ENCODE measurements at places on chromosomes 7 and 10. TPM values are rescaled to one million over a fixed set of nuclear protein-coding genes. Genes with fewer than 3 reads are reported as not detected.

The PRSS37 gene
- total RNA-seq = not detected

The TRPV5 gene
- total RNA-seq = 0.10 TPM

The SLC13A4 gene
- total RNA-seq = 0.10 TPM

The FBXL13 gene
- total RNA-seq = 2.8 TPM

The NRAP gene
- 13.6 TPM for total RNA-seq

The STEAP1B gene
- 2.0 TPM for total RNA-seq

The C10orf67 gene
- 0.30 TPM for total RNA-seq

The ATXN7L1 gene
- 10.1 TPM for total RNA-seq

The TPK1 gene
- 3.7 TPM for total RNA-seq

The GBX1 gene
- total RNA-seq = 0.30 TPM

The SP8 gene
- total RNA-seq = not detected

The ZNF467 gene
- total RNA-seq = 3.6 TPM

The NODAL gene
- not detected for total RNA-seq

The SEMA3D gene
- total RNA-seq = 72.6 TPM

The LEP gene
- 0.59 TPM for total RNA-seq

The TMEM139 gene
- 1.1 TPM for total RNA-seq

The SEPTIN7 gene
- total RNA-seq = 233 TPM

The FAM25G gene
- 1.8 TPM for total RNA-seq

The MPP7 gene
- total RNA-seq = 15.9 TPM

The SEMA3E gene
- 7.5 TPM for total RNA-seq

The TMEM184A gene
- total RNA-seq = 7.7 TPM

The LBX1 gene
- 0.20 TPM for total RNA-seq

The PSTK gene
- 4.1 TPM for total RNA-seq

The MALSU1 gene
- 41.6 TPM for total RNA-seq

The CD36 gene
- 589 TPM for total RNA-seq

The GPNMB gene
- total RNA-seq = 208 TPM

The CFAP69 gene
- total RNA-seq = 15.3 TPM

The APBB1IP gene
- total RNA-seq = 9.5 TPM

The LOXL4 gene
- 5.0 TPM for total RNA-seq

Data from skin of body (tissue), 3 donors.